ENCODE measurements at places on chromosomes 4 and X.

GRCh38 chr4:182286035-182286434 lies 42.8 kb downstream of the TENM3 start:
- DNase-seq: no peak

GRCh38 chr4:85824166-85824945 lies 349.4 kb downstream of the ARHGAP24 start:
- DNase-seq: no peak

GRCh38 chr4:181643466-181643865 lies 599.7 kb upstream of the TENM3 start:
- DNase-seq: no peak

- DNase-seq: no peak
Measured at GRCh38 chr4:6377626-6378492, 94.6 kb downstream of the PPP2R2C start.

- no peak for DNase-seq
Measured at GRCh38 chrX:13906093-13906492, 89.2 kb upstream of the GPM6B start.

GRCh38 chr4:70637239-70637913 lies 8.8 kb downstream of the ENAM start:
- no peak for DNase-seq

GRCh38 chrX:123590842-123591486 lies 141.9 kb downstream of the THOC2 start:
- no peak for DNase-seq

- DNase-seq: no peak
Measured at GRCh38 chrX:40883021-40883619, 147.8 kb upstream of the MED14 start.

DNA sequence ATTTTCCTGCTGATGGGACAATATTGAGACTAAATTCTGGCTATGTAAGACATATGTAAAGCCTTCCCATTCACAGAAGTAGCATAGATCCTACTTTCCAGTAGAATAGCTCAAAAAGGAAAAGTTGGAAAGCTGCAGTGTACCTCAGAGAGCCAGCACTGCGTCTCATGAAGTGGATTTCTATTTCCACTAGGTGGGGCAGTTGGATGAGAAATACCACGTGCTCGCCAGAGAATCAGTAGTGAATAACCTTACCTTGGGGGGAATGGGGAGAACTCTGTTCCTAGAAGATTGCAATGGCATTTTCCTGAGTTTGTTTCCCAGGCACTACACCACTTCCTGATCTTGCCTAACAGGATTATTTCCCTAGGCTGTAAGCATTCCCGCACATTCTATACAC lies 907.1 kb downstream of the FSTL5 start:
- DNase-seq: no peak

Data from activated CD8-positive, alpha-beta memory T cell treated with anti-CD3 and anti-CD28 coated beads for 1 hour (primary cell).